ENCODE measurements at places on chromosomes 2 and 18.
A peak's percentile ranks its signal among the peaks of the same experiment; 100 is the strongest.

DNA sequence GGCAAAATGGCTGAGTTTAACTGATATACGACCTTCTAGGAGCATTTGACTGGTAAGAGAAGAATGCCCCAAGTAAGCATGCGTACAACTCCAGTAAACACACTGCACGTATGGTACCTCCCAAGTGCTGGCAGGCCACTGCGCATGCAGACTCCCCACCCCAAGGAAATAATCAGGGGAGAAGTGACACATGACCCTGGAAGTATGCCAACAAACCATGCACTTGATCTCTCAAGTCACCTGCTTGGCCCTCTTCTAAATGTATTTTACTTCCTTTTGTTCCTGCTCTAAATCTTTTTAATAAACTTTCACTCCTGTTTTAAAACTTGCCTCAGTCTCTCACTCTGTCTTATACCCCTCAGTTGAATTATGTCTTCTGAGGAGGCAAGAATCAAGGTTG lies 129.8 kb upstream of the COL5A2 start:
- DNase-seq, result no peak

DNA sequence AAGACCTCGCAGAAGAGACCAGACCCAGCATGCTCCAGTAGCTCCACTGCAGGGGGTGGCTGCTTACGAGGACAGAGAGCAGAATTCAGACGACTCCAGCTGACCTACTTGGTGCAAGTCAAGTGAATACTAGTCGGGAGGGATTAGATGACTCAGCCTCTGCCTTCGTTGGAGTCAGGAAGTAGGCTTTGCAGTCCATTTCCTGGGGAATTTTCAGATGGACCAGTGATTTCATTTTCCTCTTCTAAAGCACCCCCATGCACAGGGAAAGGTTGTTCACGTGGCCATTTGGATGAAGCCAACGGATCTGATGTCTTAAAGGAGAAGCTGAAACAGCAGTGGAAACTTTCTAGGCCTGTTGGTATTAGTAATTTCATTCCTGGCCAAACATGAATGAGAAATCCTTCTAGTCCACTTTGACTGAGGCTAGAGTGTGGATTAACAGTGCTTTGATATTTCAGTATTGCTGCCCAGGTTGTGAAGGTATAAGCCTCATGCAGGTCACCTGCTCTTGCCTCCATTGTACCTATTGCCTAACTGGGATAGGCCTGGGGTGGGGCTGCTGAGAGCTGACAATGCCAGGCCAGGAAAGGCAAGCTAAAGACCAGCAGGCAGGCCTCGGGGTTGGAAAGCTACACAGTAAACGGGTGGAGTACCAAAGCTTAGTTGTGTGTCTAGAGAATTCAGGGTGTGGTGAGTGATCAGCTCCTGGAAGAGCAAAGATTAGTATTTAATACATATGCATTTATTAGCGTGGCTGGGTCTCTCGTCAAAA lies 117.6 kb upstream of the FOSL2 start:
- no peak for DNase-seq

GRCh38 chr2:118654945-118655344 lies 192.5 kb downstream of the EN1 start:
- no peak for DNase-seq

DNA sequence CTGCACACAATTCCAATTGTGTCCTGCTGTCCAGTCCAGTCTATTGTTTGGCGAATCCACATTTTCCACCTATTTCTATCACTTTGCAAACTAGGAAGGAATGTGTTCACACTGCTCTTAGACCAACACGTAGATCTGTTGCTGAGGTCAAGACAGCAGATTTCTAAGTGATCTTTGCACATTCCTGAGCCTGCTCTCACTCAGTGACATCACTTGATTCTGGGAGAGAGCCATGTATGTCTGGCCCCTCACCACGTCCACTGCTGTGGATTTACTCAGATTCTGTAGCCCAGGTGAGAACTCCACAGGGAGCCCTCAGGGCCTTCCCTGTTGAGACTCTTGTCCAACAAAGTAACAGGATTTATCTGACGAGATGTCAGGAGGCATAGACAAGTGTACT lies 317.2 kb downstream of the TSN start:
- DNase-seq, result no peak

DNA sequence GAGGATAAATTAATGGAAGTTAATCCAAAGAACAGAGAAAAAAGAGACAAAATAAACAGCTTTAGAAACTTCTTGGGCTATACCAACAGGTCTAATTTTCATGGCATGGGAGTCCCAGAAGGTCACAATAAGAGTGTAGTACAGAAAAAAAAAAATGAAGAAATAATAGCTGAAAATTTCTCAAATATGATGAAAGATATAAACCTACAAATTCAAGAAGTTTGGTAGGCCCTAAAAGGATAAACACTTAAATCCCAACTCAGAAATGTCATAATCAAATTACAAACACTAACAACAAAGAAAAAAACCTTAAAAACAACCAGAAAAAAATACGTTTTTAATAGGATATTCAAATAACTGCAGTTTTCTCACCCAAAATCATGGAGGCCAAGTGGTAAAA lies 229.3 kb upstream of the ZEB2 start:
- no peak for DNase-seq

DNA sequence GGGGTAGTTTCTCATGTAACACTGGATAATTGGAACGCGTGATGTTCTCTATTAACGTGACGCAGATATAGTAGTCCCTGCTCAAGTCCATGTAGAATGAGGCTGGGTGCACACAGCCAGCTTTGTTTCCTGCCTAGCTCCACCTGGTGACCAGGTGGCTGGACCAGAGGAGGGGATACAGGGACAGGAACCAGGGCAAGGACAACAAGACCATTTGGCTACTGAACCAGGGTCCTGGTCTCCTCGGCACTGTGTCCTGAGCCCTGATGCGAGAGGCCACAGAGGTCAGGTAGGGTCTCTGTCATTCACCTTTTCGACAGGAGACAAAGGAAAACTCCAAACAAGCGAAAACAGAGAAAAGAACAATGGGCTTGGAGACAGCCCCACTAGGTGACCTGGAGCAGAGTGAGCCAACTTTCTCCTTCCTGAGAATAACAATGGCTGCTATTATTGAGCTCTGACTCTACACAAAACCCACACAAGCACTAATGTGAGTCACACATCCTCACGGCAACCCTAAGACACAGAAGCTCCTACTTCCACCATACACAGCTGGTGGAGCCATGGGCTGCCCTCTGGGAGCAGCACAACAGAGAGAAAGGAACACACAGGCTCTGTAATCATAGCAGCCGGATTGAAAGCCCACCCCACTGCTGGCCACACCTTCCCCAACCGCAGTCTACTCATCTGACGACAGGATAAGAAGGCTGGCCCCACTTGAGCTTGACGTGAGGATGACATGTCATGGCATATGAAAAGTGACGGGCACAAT lies 67.3 kb upstream of the TEX51 start:
- DNase-seq, result no peak

DNA sequence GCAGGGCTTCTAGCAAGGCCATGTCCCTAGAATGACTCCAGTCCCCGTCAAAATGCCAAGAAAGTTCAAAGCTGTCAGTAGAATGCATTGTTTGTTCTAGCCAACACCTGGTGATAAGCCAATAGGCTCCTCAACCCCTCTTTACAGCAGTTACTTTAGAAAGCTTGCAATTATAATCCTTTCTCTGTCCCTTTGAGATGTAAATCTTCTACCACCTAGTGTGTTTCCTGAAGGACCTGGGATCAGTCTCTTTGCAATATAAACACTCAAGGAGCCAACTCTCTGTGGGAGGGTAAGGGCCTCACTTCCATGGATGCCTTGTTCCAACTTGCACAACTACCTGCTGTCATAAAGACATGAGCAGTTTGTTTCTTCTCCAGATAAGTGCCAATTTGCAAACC lies 301.8 kb downstream of the NBAS start:
- no peak for DNase-seq

GRCh38 chr18:58249712-58250111 lies 205.7 kb downstream of the NEDD4L start:
- no peak for DNase-seq

- no peak for DNase-seq
Observed at GRCh38 chr2:240997141-240997855, 1.1 kb upstream of the SNED1 start.

DNA sequence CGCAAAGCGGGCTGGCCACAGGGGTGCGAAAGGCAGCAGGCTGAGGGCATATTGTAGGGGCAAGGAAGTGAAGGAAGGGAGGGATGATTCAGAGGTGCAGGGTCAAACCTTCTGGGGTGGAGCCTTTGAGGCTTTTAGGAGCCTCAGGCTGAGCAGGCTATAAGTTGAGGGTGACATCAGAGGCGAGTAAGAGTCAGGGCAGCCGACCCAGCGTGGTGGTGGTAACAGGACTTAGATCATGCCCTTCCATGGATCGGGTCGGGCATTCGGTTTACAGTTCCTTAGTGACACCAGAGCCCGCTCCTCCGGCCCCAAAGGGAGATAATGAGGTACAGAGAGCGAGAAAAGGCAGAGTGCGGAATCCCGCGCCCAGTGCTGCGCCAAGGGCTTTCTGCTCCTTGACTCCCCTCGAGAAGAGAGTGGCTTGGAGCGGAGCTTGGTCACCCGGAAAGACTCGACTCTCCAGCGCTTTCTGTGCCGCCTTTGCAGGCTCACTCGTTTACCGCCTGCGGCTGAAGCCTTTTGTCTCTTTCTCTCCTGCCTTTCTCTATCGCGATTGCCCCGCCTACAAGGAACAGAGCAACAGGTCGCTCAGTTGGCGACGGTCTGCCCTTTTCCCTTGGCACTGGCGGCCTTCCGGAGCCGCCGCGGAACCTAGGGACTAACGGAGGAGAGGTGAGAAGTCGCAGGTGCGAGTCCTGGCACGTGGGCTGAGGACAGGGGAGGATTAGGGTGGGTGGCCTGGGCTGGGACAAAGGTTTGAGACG lies 720 bp downstream of the LBX2 start:
- no peak for DNase-seq

GRCh38 chr18:44777457-44778192 lies 96.9 kb downstream of the SETBP1 start:
- no peak for DNase-seq

DNA sequence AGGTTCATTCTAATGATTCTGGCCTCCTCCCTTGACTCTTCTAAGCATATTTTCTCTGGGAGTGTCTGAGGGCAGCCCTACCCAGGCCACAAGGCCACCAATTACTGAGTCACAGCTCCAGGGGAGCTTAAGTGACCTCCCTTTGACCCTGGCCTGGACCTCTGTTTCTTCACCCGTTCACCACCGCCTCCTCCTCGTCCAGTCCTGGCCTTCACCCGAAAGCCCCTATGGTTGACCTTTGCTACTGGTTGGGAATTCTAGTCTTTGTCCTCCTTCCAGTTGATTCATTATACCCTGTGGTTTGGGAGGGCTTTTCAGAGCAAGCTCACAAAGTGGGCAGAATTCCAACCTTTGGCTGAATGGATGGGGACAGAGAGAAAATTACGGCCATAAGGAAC lies 72.6 kb downstream of the NRP2 start:
- no peak for DNase-seq

GRCh38 chr2:71130905-71131244 lies 441 bp downstream of the MPHOSPH10 start:
- peak; percentile 75 for DNase-seq

DNA sequence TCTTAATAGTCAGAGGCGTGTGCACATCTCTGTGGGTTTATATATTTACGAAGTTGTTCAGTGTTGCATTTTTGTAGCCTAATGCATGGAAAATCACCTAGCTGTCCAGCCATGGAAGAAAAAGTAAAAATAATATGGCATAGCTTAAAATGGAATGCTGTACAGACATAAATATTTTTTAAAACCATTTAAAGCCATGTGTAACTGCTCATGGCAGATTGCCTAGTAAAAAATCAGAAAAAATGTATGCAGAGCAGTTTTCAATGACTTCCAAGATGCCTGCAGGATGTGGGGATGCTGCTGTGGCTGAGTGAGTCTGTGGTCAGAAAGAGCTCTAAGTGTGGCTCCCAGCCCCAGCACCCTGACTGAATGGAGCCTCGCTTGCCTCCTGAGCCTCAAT lies 64.8 kb upstream of the ALKAL2 start:
- DNase-seq, result no peak

GRCh38 chr2:64323197-64323596 lies 130.8 kb upstream of the LGALSL start:
- DNase-seq, result no peak

GRCh38 chr2:67702937-67703336 lies 305.8 kb downstream of the ETAA1 start:
- no peak for DNase-seq

GRCh38 chr2:105861200-105861599 lies 116.5 kb downstream of the NCK2 start:
- DNase-seq, result no peak

- DNase-seq, result peak; percentile 35
Observed at GRCh38 chr18:45046961-45047360, 366.3 kb downstream of the SETBP1 start.

DNA sequence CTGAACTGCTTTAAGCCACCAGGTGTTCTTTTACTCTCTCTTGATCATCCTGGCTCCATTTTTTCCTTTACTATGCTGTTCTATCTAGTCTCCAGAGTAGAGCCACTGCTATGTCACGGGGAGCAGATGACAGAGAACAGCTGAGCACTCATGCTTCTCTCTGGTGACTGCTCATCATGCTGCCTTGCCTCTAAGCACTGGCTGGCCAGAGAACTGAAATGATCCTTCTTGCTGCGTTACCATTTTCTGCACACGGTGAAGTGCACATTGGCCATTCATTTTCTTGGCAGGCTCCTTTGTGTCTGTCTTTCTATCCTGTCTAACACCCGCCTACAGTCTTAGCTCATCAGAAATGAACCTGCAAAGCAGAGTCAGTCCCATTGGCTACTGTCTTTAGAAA lies 86.0 kb downstream of the KCTD1 start:
- DNase-seq, result no peak

DNA sequence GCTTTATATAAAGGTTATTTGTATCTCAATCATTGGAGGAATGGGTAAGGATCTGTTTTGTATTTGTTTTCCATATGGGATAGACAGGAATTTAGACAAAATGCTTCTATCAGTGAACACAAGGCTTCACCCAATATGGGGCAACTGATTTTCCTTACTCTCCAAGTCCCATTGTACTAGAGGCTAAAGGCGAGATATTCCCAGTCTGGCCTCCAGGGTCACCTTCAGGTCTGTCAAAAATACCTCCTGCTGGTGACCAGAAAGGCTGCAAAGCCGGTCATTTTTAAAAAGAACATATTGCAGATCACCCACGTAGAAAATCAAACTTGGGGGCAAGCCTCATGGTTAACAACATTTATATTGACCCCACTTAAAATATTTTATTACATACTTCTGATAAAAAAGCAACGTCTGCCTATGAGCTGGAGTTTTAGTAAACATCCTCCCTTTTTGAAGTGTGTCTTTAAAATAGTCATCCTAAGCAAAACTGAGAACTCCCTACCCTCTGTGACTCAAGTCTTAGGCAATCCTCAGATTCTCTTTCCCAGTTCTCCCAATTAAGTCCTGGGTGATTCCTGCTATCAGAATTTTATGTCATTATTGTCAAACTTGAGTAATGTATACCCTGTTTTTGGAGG lies 276.6 kb downstream of the MREG start:
- peak; percentile 46 for DNase-seq

- DNase-seq, result no peak
Observed at GRCh38 chr2:158923641-158924040, 44.8 kb upstream of the TANC1 start.
